ENCODE measurements at places on chromosomes 12 and 14. TPM values are rescaled to one million over a fixed set of nuclear protein-coding genes. Genes with fewer than 3 reads are reported as not detected.

The RHEBL1 gene
- total RNA-seq: 0.59 TPM

The KLRK1 gene
- total RNA-seq: not detected

The CRIP1 gene
- 5.1 TPM for total RNA-seq

The SLC5A8 gene
- not detected for total RNA-seq

The DIP2B gene
- total RNA-seq: 34.1 TPM

The KCNH5 gene
- total RNA-seq: 0.07 TPM

The ZNF705A gene
- not detected for total RNA-seq

The FLRT2 gene
- total RNA-seq: 7.9 TPM

The CFAP54 gene
- 1.8 TPM for total RNA-seq

The LYZ gene
- total RNA-seq: not detected

The RAD9B gene
- total RNA-seq: 0.46 TPM

The CCDC175 gene
- total RNA-seq: not detected

The PPP4R4 gene
- 1.4 TPM for total RNA-seq

The WDR89 gene
- total RNA-seq: 10.6 TPM

The ITGA7 gene
- 184 TPM for total RNA-seq

The CLEC1B gene
- total RNA-seq: not detected

The TM7SF3 gene
- total RNA-seq: 143 TPM

The CLEC1A gene
- not detected for total RNA-seq

The LPAR5 gene
- not detected for total RNA-seq

The GLS2 gene
- 0.13 TPM for total RNA-seq

The ARHGEF25 gene
- 31.5 TPM for total RNA-seq

The ESRRB gene
- not detected for total RNA-seq

The SPRING1 gene
- total RNA-seq: 26.4 TPM

The SERPINA12 gene
- not detected for total RNA-seq

The KDM5A gene
- 60.0 TPM for total RNA-seq

The USP44 gene
- total RNA-seq: 0.69 TPM

The GRIP1 gene
- total RNA-seq: 0.33 TPM

The CD27 gene
- not detected for total RNA-seq
